AG09309 (cell line): ENCODE measurements at places on chromosomes 6 and 20.

DNA sequence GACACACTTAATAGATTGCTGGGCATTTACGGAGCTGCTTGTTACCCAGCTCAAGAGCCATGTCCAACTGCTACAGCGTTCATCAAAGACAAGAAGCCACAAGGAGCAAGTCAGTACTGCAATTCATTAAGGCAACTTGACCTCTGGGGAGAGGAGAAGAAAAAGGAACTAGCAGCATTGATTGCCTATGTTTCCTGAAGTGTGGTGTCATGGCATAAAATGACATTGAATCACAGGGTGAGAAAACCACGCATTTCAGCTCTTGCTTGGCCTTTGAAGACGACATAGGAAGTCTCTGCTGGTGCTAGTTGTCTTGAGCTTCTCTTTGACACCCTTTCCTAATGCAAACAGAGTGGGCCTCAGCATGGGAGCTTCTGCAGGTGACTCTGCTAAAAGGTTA is 139.1 kb downstream of the CDH26 start:
- no peak for DNase-seq

DNA sequence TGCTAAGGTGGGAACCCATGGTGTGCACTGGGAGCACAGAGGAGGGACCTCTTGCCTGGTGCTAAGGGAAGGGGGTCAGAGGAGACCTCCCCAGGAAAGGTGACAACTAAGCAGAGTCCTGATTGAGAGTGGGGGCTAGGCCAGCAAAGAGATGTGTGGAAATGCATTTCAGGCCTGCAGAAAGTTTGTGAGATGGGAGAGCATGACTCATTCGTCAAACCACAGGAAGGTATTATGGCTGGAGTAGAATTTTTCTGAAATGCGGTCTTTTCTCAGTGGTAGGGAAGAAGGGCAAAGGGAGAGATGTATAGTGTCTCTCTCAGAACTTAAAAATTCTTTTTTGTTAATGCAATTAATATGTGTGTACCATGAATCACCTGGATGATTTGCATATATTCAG is 23.6 kb upstream of the EDN1 start:
- DNase-seq = no peak

DNA sequence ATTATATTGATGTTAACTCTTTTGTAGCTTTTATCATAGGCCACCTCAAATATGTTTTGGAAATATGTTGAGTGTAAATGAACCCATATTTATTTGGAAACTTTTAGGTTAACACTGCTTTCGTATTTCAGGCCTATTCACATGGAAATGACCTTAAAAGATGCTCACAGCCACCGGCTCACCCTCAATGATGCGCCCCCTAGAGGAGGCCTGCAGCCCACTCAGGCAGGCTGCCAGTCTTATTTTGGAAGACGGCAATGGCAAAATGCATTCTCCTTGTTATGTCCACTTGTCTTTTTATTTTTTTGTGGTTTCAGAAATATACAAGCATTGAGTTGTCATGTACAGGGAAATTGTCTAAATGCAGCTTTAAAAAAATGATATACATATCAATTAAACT is 869.7 kb downstream of the PHF3 start:
- no peak for DNase-seq

DNA sequence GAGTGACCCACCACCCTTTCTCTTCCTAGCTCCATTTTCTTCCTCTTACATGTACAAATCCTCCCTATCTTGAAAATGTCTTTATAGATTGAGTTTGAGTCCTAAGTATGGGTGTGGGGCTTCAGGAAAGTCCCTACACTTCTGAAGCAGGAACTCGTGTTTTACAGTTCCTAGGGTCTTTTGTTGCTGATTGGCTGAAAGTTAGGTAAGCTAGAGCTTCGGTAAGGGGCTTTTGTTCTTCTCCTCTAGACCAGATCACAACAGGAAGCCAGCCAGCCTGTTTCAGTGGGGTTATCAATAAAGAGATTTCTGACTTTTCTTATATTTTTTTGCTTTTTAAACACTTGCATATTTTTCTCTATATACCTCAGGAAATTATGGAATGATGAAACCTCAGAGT is 51.3 kb downstream of the CNR1 start:
- DNase-seq = no peak

DNA sequence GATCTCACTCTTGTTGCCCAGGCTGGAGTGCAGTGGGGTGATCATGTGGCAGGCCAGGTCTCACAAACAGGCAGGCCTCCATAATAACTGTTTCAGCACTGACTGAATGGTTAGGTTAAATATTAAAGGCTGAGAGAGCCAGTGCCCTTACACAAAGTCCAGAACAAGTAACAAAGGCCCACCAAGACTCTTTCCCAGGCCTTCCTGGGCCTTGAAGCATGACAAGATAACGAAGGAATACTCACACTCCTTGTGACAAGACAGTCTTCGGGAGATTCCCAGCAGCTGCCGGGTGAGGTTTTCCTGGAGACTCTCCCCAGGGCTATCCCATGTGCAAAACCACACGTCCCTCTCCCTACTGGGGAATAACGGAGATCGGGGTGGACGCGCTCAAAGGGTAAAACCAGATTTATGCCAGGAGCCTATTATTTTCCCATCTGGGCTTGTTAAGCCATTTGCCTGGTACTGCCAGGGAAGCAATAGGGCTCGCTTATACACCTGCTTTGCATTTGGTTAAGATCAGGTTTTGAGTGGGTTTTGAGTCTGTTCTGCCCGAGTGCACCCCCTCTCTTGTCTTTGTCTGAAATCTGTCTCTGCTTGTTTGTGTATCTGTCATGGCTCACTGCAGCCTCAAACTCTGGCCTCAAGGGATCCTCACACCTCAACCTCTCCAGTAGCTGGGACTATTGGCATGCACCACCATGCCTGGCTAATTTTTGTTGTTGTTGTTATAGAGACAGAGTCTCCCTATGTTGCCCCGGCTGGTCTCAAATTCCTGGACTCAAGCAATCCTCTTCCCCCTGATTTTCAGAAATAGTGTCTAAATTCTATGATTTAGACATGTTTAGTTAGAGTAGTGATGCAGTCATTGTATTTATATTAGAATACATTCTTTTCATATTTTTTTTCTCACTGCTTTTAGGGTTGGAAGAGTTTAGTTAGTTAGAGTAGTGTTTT is 1.4 kb upstream of the ENPP3 start:
- DNase-seq = no peak

- no peak for DNase-seq
These were observed 31.8 kb downstream of the SUN5 start for GRCh38 chr20:32972181-32973076.

DNA sequence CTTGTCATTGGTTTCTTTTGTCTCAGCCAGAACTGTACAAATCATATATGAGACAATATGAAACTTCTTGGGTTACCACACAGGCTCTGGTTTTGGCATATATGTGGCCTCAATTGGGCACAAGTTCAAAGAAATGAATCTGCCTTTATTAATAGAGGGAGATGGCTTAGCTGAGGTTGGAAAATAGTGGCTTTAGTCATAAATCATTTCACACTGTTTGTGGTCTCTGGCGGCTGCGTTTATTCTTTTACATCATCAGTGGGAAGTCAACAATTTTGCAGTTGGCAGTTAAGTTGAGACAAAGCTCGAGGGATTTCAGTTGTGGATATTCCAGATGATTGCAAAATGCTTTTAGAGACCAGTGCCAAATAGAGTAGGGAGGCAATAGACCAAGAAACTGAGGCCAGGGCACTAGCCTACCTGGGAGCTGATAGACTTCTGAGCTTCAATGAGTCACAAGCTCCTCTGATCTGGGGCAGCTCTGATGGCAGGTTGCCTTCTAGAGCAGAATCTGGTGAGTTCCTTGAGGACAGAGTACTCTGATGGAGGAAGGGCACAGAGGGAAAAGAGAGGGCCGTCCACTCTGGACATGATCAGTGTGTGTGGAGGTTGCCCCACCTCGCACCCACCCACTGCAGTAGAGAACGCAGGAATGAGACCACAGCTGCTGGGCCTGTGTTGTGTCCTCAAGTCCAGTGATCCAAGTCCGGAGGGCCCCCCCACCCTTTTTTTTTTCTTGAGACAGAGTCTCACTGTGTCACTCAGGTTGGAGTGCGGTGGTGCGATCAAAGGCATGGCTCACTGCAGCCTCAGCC is 73.5 kb downstream of the ARMC2 start:
- peak; percentile 86 for DNase-seq

- DNase-seq = no peak
These were observed 27.2 kb downstream of the DIDO1 start for GRCh38 chr20:62898970-62899632.

GRCh38 chr6:73314577-73315492 is 39.2 kb downstream of the DPPA5 start:
- no peak for DNase-seq

GRCh38 chr20:51385646-51386530 is 156.6 kb downstream of the NFATC2 start:
- no peak for DNase-seq

DNA sequence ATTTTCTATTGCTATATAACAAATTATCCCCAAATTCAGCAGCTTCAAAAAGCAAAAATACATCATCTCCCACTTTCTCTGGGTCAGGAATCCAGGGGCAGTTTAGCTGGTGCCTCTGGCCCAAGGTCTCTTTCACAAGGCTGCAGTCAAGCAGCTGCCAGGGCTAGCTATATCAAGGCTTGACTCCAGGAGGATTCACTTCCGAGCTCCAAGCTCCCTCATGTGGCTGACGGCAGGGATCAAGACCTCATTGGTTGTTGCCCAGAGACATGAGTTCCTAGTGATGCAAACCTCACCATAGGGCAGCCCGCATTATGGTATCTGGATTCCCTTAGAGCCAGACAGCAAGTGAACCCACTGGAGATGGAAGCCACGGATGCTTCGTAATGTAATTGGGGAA is 1.3 kb upstream of the VNN1 start:
- DNase-seq = no peak

DNA sequence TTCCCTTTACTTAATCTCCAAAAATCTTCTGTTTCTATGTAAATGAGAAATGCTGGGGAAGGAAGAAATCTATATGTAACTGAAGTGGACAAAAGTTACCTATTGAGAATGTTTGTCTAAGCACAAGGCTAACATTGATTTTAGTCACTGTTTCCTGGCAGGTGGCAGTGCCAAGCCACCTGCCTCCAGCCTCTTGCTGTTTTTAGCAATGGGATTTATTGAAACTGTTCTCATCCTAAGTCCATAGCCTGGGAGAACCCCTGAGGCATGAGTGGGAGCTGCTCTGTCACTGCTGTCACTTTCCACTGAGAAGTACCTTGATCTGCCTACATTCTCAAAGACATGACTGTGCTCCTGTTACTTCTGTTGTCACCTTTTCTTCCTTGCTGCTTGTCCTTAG is 14.7 kb downstream of the ENPP3 start:
- no peak for DNase-seq

GRCh38 chr6:38320358-38320757 is 319.4 kb downstream of the BTBD9 start:
- DNase-seq = no peak

- no peak for DNase-seq
These were observed 133.2 kb downstream of the TBC1D32 start for GRCh38 chr6:121201105-121201504.

GRCh38 chr6:105326833-105327770 is 75.8 kb downstream of the PREP start:
- no peak for DNase-seq

- DNase-seq = no peak
These were observed 36.1 kb downstream of the KIF16B start for GRCh38 chr20:16537025-16537665.

GRCh38 chr6:56199956-56200355 is 47.4 kb downstream of the COL21A1 start:
- no peak for DNase-seq

DNA sequence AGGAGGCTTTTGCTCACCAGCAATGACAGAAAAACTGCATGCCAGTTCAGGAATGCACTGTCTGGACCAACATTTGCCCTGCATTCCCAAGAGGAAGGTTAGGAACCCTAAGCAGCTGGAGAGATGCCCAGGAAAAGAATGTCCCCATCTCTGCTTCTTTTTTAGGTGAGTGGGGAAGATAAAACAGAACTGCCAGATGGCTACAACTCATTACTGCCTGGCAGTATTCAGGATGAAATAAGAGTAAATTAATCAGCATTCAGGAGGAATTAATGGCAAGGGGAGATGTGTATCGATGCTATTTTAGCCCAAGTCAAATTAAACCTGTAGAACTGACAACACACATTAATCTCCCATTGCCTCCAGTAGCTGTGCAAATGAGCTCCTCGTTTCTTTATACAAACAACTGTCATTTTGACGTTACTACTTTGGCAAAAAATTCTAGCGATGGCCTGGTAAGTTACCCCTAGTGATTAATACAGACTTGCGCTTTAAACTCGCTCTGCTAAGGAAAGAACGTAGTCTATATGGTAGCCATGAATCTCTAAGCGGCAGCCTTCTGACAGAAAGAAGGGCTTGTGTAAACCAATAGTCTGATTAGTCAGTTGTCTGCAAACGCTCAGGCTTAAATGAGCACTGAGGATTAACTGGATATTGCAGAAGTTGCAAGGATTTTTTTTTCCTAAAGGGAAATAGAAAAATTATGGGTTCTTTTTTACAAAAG is 16.7 kb upstream of the SMLR1 start:
- no peak for DNase-seq

GRCh38 chr6:155894758-155895157 is 439.1 kb upstream of the NOX3 start:
- no peak for DNase-seq

DNA sequence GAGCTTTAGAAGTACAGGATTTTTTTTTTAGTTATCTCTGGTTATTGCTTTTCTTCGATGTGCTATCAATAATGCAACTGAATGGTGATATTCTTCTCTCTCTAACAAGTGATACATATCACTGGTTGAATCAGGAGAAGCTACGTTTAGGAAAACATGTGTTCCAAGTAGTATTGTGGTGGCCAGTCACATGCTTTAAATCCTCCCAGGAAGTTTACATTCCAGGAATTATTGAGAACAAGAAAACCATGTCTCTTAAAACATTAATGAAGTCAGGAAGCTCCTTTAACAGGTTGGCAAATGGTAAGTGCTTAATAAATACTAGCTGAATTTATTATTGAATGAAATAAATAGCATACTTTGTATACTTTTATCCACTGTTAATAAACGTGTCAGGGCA is 371.1 kb downstream of the BCKDHB start:
- no peak for DNase-seq

DNA sequence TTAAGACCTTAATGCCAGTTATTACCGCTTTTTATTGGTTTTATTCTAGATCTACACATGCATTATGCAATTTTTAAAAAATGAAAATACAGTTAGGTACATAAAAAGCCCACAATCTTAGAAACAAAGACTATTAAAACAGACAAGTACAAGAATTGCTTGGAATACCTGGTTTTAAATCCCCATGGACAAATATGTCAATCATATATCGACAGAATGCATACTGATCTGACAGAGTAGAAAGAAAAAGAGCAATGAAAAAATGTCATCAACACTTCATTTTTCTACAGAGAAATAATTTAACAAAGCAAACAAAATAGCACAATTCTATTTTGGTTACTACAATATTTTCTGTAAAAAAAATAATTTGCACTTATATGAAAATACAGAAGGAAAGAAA is 139.7 kb downstream of the TRDN start:
- no peak for DNase-seq

DNA sequence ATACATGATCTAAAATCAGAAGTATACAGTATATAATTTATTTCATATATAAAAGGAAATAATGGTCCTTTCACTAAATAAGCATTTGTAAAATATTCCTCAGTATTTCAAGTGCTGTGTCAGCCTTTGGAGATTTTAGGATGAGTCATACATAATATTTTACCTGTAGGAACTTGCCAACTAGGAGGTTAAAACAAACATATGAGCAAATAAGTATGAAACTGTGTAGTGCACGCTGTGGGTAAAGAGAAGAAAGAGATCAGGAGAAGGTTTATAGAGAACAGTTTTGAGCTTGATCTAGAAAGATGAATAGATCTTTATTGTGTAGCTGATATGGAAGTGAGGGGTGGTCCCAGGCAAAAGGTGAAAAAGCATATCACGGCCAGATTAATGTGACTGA is 169.9 kb upstream of the RNF217 start:
- DNase-seq = no peak
